ENCODE measurements at places on chromosomes 7 and 10.

- DNase-seq: no peak
Observed at GRCh38 chr7:124764847-124765400, 668 bp downstream of the GPR37 start.

DNA sequence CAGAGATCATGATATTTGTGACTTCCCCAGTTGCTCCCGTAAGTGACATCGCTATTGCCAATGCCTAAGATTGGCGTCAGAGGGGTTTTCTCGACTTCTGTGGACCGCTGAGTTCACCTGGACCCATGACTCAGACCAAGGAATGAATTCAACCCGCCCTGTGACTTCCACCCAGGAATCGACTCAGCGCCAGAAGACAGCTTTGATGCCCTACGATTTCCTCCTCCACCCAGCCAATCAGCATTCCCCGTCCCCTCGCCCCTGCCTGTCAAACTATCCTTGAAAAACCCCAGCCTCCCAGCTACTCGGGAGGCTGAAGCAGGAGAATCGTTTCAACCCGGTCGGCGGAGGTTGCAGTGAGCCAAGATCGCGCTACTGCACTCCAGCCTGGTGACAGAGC is 58.3 kb downstream of the MICALL2 start:
- no peak for DNase-seq

DNA sequence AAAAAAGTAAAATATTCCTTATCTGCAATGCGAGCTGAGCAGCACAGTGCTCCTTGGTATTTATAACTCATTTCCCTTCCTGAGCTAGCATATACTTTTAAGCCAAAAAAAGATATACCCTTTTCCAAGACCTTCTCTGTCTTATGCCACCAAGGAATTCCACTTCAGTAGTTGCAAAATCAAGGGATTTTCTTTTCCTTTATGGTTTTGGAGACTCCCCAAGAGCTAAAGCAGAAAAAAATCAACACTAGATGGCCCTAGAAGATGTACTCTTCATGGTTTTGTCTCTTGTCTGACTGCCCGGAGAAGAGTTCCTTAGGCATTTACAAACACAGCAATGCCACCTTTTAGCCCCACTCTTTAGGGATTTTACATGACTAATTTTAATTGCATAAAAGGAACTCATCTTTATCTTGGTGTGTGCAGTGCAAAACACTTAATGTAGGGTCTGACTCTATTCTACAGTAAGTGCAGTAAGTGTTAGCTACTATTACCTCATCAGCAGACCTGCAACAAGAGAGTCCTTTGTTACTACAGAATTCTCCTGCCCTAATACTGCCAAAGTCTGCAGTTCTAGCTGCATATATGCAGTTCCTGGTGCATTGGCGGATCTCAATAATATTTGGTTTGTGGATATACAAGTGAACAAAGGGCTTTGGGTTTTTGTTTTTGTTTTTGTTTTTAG is 443.3 kb downstream of the GFRA1 start:
- no peak for DNase-seq

DNA sequence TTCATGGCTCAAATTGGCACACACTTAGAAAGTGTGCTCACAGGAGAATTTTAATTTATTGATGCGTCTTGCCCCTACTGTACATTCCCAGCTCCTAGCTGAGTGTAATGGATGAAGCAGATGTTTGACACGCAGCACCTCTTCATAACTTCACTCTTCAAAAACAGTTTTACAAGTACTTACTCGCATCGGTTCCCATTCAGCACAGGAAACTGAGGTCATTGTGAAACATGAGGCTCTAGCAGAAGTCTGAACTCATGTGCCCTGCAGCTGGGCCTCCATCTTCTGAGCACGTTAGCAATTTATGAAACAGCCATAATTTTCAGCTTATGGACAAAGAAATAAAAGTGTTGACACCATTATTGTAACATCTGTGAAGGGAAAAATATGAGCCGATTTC is 558.9 kb upstream of the MGMT start:
- DNase-seq: no peak

GRCh38 chr10:85900487-85900886 is 466.1 kb downstream of the GRID1 start:
- no peak for DNase-seq

- DNase-seq: no peak
Observed at GRCh38 chr7:139650429-139651100, 127.1 kb downstream of the CLEC2L start.

DNA sequence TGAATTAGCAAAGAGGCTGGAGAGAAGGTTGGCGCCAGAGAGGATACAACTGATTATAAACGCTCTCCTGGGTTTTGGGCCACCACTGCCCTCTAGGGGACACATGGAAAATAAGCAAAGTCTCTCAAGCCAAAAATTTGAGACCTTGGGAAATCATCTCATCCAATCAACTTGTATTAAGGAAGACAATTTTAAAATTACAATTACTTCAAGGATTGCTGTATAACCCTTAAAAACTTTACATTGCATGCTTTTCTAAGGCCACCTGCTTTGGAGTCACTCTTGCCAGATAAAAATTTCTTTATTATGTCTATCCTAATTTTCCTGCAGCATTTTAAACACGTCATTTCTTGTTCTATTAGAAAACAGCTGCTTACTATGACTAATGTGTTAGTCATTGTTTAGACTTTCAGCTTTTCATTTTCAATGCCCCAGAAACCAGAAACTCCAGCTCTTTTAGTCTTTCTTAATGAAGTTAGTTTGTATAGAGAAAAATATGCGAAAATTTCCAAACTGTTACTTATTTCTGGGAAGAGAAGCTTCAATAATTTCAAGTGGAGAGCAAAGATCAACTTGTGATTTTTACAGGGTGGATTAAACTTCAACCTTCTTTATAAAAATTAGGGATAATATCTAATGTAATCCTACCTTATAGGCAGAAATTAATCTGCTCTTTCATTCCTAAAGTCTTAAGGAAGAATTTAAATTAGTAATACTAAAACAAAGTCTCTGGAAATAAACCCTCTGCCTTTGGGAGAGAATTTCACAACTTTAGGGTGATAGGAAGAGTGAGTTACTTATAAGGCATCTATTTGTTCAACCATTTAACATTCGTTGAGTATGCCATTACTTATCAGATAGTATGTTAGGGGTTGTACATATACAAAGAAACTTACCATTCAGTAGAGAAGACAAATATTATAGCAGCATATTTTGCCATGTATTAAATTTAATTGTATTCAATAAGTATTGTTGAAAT is 20.6 kb upstream of the RHOBTB1 start:
- peak; percentile 20 for DNase-seq

GRCh38 chr10:24947304-24948097 is 4.9 kb downstream of the PRTFDC1 start:
- DNase-seq: no peak

DNA sequence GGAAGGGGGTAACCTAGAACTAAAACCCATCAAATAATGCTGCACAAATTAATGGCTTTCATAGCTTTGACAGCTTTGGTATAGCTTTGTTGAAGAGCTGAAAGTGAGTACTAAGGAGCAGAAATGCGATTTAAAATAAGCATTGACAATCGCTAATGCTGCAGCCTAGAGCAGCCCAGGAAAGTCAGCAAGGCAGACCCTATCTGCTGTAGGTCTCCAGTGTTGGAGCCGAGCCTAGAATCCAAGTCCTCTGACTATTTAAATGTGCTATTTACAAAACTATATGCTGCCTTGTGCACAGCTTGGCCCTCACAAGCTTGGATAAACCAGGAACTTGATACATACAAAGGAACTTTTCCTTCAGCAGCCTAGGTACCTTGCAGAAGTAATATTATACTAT is 64.9 kb upstream of the ASAH2 start:
- DNase-seq: no peak

DNA sequence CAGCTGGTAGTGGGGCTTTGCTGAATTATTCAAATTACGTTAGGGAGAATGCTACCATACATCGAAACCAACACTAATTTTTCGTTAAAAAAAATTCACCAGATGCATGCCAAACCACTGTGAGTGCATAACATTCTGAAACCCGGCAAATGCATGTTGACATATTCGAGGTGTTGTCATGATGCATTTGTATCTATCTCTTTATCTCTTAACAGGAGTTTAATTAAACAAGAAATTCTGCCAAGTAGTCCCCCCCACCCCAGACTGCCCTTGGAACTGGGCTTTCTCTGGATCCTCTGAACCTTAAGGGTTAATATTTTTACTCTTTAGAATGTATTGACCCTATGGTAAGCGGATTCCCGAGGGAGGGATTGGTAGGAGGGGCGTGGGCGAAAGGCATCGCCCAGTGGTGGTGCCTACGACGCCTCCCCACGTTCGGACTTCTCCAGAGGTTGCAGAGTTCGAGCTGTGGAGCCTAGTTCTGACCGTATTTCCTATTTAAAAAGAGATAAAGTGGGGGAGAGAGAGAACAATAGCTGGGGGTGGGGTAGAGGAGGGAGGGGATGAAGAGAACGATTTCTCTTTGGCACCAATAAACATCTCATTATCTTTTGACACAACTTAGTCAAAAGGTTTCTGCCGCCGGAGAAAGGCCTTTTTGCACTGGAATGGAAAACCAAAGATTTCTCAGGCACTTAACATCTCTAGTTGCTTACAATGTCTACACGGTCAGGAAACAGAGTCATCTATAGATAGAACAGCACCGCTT is 7.2 kb downstream of the DLX6 start:
- no peak for DNase-seq

GRCh38 chr7:118573085-118573484 is 348.6 kb downstream of the ANKRD7 start:
- no peak for DNase-seq

DNA sequence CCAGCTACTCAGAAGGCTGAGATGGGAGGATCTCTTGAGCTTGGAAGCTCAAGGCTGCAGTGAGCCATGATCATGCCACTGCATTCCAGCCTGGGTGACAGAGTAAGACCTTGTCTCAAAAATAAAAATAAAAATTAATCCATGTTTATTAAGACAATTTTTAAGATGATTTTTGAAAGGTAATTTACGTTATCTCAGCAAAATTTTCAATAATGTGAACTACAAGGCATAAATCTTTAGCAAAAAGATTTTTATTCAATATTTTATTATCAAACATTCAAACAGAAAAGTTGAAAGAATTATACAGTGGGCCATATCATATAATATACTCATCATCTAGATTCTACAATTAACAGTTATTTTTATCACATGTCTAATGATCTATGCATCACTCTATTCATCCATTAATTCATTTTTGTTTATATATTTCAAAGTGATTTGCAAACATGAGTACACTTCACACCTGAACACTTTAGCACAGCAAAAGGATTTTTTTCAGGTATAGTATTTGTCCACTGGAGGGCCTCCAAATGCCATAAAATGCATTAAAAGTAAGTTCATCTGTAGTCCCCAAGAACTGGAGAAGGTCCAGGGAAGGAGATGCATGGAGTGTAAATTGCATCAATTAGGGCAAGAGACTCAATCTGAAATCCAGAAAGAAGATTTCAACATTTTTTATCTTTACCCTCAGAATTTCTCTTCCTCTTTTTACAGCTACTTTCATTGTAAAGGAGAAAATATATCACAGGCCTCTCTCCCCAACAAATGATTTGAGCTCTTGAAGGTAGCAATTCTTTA is 38.6 kb upstream of the RSBN1L start:
- no peak for DNase-seq

DNA sequence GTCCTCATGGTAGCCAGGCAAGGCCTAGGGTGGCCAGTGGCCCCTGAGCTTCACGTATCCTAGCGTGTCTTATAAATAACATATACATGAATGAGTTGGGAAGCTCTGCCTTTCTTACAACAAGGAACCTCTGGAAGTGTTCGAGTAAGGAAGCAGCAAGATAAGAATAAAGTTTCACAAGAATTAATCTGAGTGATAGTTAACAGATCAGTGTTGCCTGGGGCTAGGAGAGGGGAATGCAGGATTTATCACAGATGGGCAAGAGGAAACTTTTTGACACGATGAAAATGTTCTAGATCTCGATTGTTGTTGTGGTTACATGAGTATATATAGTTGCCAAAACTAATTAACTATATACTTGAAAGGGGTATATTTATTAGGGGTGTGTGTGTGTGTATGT is 74.2 kb downstream of the TSPAN12 start:
- DNase-seq: no peak

GRCh38 chr10:129477051-129477450 is 10.0 kb downstream of the MGMT start:
- no peak for DNase-seq

GRCh38 chr10:25483999-25484398 is 309.2 kb downstream of the GPR158 start:
- no peak for DNase-seq

GRCh38 chr7:29457141-29457561 is 106.5 kb upstream of the PRR15 start:
- no peak for DNase-seq

DNA sequence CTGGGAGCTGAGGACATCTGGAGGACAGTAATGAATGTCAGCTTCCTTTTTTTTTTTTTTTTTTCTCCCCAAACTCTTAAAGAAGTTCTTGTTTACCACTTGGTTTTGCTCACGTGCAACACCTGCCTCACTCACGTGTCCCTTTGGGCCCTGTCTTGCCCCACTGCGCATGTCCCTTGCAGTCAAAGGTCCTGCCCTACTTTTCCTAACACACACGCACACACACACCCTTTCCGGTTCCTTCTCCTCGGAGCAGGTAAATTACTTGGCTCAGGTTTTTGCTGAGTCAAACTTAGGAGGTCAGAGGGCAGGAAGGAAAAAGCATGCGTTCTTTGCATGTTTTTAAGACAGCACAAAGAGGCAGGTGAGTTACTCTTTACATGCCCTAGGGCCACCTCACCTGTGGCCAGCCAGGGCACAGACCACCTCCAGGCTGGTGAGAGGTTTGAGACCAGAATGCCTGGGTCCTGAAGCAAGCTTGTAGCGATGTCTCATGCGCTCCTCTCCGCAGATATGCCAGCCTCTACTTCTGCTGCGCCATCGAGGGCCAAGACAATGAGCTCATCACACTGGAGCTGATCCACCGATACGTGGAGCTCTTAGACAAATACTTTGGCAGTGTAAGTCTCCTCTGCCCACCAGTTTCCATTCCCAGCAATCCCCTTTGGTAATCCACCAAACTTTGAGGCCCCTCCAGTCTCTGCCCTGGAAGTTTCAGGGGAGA is 2.8 kb downstream of the AP1S1 start:
- DNase-seq: no peak

DNA sequence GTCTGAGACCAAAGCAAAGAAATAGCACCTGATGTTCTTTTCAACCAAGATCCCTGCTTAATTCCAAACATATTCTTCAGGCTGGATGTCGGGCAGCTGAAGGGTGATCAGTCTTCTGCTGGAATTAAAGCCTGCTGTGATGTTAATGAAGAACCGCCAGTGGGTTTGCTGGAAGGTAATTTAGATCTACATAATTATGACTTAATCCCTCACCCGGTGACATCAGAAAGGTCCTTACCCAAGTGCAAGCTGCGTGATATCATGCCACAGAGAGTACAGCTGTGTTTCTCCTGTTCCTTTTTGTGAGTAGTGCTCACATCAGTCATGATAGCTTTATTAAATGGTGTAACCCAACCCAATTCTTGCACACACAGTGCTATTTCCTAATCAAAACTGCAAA is 29.1 kb upstream of the LRGUK start:
- no peak for DNase-seq

- peak; percentile 43 for DNase-seq
Observed at GRCh38 chr7:116210345-116211005, at the start of gene TES. Gene TES (plus strand): TSS chr7:116210539. CDS start chr7:116210708, 169 bp downstream.

GRCh38 chr10:122042836-122043235 is 53.9 kb downstream of the TACC2 start:
- DNase-seq: no peak

Data from effector CD4-positive, alpha-beta T cell (primary cell).